ENCODE measurements at places on chromosomes 6 and 20. TPM values are rescaled to one million over a fixed set of nuclear protein-coding genes. Genes with fewer than 3 reads are reported as not detected.

DNA sequence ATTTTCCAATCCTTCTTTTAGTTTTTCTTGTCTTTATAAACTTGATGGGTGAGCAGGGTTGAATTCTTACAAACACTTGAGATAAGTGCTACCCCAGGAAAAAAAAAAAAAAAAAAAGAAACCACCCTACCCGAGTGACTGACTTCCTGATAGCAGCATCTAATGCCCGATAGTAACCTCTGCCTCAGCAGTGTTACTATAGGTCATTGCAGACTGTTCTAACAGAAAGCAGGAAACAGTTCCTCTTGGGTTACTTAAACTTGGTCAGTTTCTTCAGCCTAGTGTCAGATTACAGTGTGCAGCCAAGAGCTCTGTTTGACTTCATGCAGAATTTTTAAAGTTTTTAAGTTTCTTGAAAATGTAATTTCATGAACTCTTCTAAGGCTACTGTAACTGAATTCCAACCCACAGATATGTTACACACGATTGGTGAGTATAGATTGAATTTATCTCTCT is 2.1 kb downstream of the MYLIP start:
- DNase-seq, result peak; percentile 86

GRCh38 chr20:10242166-10242565 is 23.5 kb downstream of the SNAP25 start:
- DNase-seq, result no peak

- peak; percentile 100 for DNase-seq
These were observed 9.6 kb downstream of the CLDN20 start for GRCh38 chr6:155273431-155273830.

The ZBP1 gene
- total RNA-seq, result not detected

The GSTA5 gene
- total RNA-seq, result not detected

The FAM229B gene
- 5.0 TPM for total RNA-seq

- peak; percentile 73 for DNase-seq
These were observed 299.1 kb downstream of the FOXC1 start for GRCh38 chr6:1908784-1909183.

DNA sequence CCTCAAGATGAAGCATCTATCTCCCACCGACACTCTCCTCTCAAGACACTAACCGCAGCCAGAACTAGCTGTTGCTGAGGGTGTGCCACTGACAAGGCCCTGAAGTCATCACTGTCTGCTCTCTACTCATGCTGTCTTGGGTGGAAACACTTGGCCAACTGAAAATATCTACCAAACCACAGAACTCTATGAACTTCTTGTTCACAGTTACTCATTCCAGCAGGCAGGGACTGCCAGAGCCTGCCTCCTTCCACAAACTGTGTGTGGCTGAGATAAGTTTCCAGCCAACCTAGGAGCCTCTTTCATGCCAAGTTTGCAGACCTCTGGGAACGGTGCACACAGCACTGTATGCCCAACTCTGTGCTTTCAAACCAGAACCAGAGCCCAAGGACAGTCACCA is 45.5 kb upstream of the NXT1 start:
- DNase-seq, result peak; percentile 56

The CTCFL gene
- total RNA-seq, result not detected

DNA sequence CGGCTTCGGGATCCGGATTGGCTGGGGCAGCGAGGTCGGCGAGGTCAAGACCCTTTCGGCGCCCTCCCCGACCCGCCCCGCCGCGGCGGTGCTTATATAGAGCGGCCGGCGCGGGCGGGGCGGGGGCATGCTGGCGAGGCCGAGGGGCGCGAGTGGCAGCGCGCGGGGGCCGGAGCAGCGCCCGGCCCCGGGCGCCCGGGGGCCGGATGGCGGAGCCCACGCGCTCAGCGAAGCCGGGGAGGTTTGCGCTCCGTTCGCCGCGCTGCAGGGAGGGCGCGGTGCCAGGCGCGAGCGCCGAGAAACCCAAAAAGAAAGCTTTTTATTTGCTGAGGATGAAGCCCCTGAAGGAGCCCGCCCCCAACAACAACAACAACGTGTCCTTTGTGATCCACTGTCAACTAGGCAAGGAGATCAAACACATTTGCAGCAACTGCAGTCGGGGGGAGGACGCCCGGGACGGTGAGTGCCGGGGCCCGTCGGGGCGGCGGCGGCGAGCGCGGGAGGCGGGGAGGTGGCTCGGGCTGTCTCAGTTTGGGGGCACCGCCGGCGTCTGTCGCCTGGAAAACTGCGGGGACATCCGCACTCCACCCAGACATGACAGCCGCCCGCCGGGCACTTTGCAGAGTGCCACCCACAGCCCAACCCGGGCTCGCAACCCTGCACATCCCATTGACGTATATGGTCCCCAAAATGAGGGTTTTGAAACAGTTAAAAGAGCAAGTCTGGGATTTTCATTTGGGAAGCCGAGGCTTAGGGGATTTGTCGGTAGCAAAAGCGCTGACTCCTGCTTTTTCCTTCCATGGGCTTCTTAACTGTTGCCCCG is 297.3 kb downstream of the PHACTR1 start:
- no peak for DNase-seq

The RSPO3 gene
- total RNA-seq, result 0.11 TPM

DNA sequence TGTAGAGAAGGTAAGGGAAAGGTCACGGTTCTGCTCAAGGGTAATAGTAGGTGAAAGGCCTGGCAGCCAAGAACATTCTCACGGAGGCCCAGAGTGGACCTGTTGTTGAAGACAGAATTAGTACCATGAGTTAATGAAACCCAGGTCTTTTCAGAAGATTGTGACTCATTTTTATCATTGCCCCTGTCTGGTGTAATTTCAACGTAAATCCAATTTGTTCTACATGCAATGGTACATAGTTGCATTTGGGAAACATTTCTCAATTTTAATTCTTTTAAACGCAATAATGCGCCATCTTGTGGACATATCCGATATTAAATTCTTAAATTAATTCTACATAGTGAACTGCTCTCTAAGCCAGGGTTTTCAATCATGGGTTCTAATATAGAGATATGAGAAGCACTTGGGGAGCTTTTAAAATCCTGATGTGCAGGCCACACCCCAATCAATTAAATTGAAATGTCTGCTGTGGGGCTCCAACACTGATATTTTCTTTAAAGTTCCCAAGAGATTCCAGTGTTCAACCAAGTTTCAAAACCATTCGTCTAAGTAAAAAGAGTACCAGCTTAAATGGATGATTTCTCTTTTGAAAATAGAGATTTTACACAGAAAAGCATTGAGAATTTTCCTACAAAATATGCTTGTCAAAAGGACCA is 257.4 kb downstream of the PLCB1 start:
- DNase-seq, result peak; percentile 23

GRCh38 chr6:118804091-118804490 is 89.9 kb upstream of the ASF1A start:
- no peak for DNase-seq

The IMPG1 gene
- not detected for total RNA-seq

GRCh38 chr20:20489648-20490341 is 121.9 kb downstream of the INSM1 start:
- DNase-seq, result no peak

DNA sequence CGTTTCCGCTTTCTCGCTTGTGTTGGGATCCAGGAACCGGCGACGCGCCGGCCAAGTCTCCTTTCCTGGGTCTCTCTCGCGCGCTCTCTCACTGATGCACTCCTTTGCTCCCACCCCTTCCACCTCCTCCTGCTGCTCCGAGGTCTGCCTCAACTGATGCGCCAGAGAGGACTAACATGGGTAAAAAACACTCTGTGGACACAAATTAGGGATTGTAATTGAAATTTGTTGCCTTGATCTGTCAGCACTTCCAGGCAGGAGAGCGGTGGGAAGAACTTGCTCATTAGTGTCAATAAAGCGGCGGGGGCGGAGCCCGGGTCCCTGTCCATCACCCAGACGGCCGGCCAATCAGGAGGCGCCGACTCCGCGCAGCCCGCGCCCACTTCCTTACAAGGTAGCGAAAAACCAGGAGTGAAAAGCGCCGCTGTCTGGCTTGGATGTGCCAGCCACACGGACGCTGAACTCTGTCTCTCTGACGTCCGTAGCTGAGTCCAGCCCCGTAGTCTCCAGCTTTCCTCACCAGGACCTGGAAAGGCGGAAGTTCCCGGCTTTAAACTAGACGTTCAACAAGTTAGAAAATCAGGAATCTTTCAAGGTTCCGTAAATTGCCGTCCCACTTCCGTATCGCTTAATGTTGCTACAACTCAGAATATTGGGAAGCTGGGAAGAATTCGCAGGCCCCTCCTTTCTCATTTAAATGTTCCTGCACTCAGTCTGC is at the start of gene TBX18:
TSS of gene TBX18 (minus strand) at position 267 of the 718 bp plus-strand sequence. CDS start 417 bp downstream, outside the sequence.
- DNase-seq, result peak; percentile 97

The SLC22A23 gene
- total RNA-seq, result 3.3 TPM

GRCh38 chr6:125858427-125859320 is 67.9 kb downstream of the NCOA7 start:
- peak; percentile 52 for DNase-seq

The AIF1 gene
- total RNA-seq, result not detected

DNA sequence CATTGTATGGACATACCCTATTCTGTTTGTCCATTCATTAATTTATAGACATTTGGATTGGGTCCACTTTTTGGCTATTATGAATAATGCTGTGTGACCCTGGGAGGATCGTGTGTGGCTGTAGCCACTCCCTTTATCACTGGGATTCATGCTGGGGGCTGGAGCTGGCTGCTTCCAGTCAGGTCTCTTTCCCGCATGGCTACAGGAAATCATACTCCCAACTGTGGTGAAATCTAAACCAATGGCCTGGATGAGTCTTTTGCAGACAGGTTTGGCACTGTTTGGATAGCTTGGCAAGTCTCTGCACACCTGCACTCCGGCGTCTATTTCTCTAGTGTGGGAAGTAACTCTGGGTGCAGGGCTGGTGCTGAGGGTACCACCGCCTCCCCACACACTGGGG is 80.4 kb downstream of the RIN2 start:
- DNase-seq, result no peak

Data from HT1080 (cell line).